ENCODE measurements at places on chromosomes 2 and 18. TPM values are rescaled to one million over a fixed set of nuclear protein-coding genes. Genes with fewer than 3 reads are reported as not detected.

- DNase-seq, result no peak
- peaks cover 8% of the 10 kb centered on the region for H3K36me3 ChIP-seq
- H3K4me3 ChIP-seq, result no peak overlapping the region
Observed at GRCh38 chr2:189719571-189719970, 43.0 kb downstream of the OSGEPL1 start.

MATN3 gene
- total RNA-seq, result not detected

ARHGEF33 gene
- 0.47 TPM for total RNA-seq

CD207 gene
- total RNA-seq, result not detected

DNA sequence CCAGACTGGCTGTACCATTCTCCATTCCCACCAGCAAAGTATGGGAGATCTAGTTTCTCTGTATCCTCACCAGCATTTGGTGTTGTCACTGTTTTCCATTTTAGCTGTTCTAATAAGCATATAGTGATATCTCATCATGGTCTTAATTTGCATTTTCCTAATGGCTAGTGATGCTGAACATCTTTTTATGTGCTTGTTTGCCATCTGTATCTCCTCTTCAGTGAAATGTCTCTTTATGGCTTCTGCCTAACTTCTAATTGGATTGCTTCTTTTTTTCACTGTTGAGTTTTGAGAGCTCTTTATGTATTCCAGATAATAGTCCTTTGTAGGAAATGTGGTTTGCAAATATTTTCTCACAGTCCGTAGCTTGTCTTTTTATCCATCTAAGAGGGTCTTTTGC, 18.9 kb upstream of the BIN1 start:
- H3K4me1 ChIP-seq, result no peaks in the 10 kb centered on the region
- no peak overlapping the region for H3K4me3 ChIP-seq
- no peaks in the 10 kb centered on the region for H3K27me3 ChIP-seq
- no peak overlapping the region for H3K27ac ChIP-seq

CACNB4 gene
- 0.56 TPM for total RNA-seq

- H3K36me3 ChIP-seq, result peaks cover 2% of the 10 kb centered on the region
- DNase-seq, result no peak
- H3K27me3 ChIP-seq, result no peaks in the 10 kb centered on the region
- no peaks in the 10 kb centered on the region for H3K4me1 ChIP-seq
- H3K4me3 ChIP-seq, result no peak overlapping the region
Observed at GRCh38 chr2:147642765-147643164, 202.1 kb upstream of the ACVR2A start.

- no peak overlapping the region for H3K4me3 ChIP-seq
- H3K4me1 ChIP-seq, result no peaks in the 10 kb centered on the region
- no peak overlapping the region for H3K27ac ChIP-seq
- no peak for DNase-seq
Observed at GRCh38 chr2:33784488-33784887, 185.4 kb upstream of the FAM98A start.

GRCh38 chr2:106267997-106268396, 73.9 kb upstream of the UXS1 start:
- no peak for DNase-seq
- H3K27me3 ChIP-seq, result peaks cover 33% of the 10 kb centered on the region
- no peak overlapping the region for H3K4me3 ChIP-seq
- no peak overlapping the region for H3K27ac ChIP-seq

DNA sequence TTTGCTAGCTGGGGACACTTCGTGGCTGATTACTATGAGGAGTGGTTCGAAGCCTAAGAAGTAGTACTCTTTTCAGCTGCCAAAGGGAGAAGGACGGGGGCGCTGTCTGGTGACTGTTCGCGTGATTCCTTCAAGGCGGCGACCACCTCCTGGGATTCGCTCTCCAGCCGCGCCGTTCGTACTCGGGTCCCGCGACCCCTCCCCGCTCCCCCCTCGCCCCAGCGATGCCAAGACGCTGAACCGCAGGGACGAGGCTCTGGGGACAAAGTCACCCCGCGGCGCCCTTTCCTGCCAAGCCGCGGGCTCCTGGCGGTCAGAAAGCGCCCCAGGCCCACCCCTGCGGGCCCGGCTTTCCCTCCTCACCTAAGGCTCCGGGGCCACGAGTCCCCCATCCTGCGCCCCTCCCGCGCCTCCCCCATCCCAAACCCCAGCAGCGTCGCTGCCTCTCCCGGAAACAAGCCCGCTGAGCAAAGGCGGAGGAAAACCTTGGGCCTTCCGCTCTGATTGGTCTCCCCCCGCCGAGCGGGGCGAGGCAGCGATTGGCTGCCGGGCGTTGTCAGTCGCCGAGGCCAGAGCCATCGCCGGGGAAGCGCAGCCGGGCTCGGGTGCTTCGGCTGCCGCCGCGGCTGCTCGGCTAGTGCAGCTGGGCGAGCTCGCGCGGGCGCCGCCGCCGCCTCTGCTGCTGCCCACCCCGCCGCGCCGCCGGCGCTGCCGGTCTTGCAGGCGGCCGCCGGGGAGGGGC, 404.3 kb downstream of the XIRP2 start:
- DNase-seq, result peak; percentile 78
- H3K4me3 ChIP-seq, result peak within 1 kb of the TSS; percentile 67
- H3K36me3 ChIP-seq, result no peaks in the 10 kb centered on the region

DNA sequence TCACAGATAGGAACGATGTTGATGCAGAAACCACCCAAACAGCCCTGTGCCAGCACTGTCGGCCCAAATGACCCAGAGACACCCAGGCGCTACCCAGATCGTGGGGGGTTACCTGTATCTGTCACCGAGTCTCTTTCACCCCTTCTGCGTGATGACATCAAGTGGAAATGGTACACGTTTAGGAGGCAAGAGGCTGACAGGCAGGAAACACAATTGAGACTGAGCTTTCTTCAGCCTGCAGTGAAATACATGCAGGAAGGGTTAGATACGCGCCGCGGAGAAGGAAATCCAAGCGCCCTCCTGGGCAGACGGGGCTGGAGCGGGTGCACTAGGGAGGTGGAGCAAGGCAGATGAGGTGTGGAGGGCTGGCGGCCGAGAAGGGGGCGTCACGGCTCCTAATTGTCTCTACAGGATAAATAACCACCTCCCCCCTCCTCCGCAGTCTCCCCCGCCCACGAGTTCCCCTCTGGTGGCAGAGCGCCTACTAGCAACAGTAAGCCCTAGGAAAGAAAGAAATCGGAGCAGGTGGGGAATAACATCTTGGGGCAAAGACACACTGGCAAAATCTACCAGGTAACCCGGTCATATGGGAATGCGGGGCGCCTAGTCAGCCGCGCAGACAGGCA, at the start of gene RNF152:
Gene RNF152, minus strand, starts transcription at position 325 of the 626 bp plus-strand sequence. CDS start 76,544 bp downstream, outside the sequence.
- peak; percentile 17 for DNase-seq
- no peaks in the 10 kb centered on the region for H3K36me3 ChIP-seq
- no peak within 1 kb of the TSS for H3K27ac ChIP-seq
- H3K4me3 ChIP-seq, result peak within 1 kb of the TSS; percentile 83
- H3K27me3 ChIP-seq, result peaks cover 51% of the 10 kb centered on the region

DNA sequence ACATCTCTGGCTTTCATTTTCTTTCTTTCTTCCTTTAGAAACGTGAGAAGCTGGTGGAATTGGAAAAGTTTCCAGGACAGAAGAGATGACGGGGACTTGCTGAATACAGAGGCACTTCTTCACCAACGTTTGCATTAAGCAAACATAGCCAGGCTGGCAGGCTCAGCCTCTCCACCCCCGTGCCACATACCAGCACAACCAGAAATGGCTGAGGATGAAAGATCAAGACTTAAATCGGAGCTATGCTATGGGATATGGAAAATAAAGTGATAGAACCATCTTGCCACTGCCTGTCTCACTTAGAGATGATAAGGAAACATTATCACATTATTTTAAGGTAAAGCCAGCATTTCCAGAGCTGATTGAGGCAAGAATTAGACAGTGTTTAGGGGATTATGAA, 483.3 kb downstream of the BCL11A start:
- no peaks in the 10 kb centered on the region for H3K4me1 ChIP-seq
- no peak for DNase-seq
- H3K27me3 ChIP-seq, result no peaks in the 10 kb centered on the region
- no peaks in the 10 kb centered on the region for H3K36me3 ChIP-seq
- no peak overlapping the region for H3K4me3 ChIP-seq

- H3K4me1 ChIP-seq, result no peaks in the 10 kb centered on the region
- no peaks in the 10 kb centered on the region for H3K27me3 ChIP-seq
- no peak overlapping the region for H3K27ac ChIP-seq
- no peaks in the 10 kb centered on the region for H3K36me3 ChIP-seq
Observed at GRCh38 chr2:75594596-75594995, 33.9 kb upstream of the EVA1A start.

- DNase-seq, result peak; percentile 50
- peak overlapping the region; percentile 62 for H3K4me3 ChIP-seq
- no peaks in the 10 kb centered on the region for H3K27me3 ChIP-seq
- no peaks in the 10 kb centered on the region for H3K36me3 ChIP-seq
- peaks cover 31% of the 10 kb centered on the region for H3K4me1 ChIP-seq
Observed at GRCh38 chr2:2647141-2647541, 316.1 kb upstream of the MYT1L start.

DNA sequence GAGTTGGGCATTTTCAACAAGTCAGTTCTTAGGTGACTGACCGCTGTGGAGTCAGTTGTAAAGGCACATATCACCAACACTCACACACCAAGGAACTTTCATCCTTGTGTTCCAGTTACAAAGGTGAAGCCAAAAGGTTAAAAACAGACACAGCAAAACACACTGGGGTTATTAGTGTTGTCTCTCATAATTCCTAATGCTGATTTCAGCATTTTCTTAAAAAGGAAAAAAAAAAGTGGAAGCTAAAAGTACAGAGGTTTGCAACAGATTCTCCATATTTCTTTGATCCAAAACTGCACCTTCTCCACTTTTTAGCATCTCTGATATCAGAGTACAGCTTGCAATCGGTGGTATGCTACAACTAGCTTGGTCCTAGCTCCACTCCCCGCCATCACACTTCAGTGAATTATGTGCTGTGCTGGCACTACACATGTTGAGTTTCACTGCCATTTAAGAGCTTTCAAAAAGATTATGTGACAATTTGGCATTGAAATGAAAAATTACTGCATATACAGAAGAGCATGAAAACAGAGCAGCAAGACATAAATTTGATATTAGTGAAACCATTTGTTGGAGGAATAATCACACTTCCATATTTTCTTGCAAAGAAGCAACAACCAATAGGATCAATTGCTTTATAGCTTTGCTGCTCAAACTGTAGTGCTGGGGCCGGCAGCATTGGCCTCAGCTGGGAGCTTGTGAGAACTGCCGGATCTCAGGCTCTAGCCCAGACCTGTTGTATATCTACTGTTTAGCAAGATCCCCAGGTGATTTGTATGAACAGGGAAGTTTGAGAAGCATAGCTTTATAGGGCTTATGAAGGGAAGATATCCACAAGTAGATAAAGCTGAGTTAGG, 62.3 kb upstream of the DAPL1 start:
- no peaks in the 10 kb centered on the region for H3K4me1 ChIP-seq
- H3K27ac ChIP-seq, result no peak overlapping the region
- H3K27me3 ChIP-seq, result peaks cover 10% of the 10 kb centered on the region
- H3K36me3 ChIP-seq, result no peaks in the 10 kb centered on the region

DNA sequence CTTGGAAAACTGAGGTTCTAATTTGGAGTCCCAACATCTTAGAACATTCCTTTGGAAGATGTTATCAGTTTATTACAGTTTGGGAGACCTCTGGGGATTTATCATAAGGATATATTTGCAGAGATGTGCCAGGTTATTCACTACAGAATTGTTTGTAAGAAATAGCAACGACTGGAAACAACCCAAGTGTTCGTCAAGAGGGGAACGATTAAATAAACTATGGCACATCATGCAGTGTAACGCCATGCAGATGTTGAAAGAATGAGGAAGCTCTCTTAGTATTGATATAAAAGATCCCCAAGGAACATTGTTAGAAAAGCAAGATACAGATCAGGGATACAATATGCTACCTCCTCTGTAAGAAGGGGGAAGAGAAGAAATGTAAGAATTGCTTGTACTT, 210.6 kb downstream of the TMEM247 start:
- H3K36me3 ChIP-seq, result no peaks in the 10 kb centered on the region
- H3K27ac ChIP-seq, result no peak overlapping the region
- peaks cover 9% of the 10 kb centered on the region for H3K27me3 ChIP-seq
- H3K4me1 ChIP-seq, result no peaks in the 10 kb centered on the region
- DNase-seq, result no peak

GRCh38 chr2:195138435-195138834, 518.6 kb upstream of the SLC39A10 start:
- H3K4me1 ChIP-seq, result no peaks in the 10 kb centered on the region
- H3K36me3 ChIP-seq, result no peaks in the 10 kb centered on the region
- H3K27me3 ChIP-seq, result no peaks in the 10 kb centered on the region
- no peak for DNase-seq
- no peak overlapping the region for H3K4me3 ChIP-seq
- H3K27ac ChIP-seq, result no peak overlapping the region

RAPH1 gene
- 1.9 TPM for total RNA-seq

GLI2 gene
- not detected for total RNA-seq

Data from activated naive CD8-positive, alpha-beta T cell treated with anti-CD3 and anti-CD28 coated beads for 36 hours (primary cell).